ENCODE measurements at places on chromosomes 5 and 9. TPM values are rescaled to one million over a fixed set of nuclear protein-coding genes. Genes with fewer than 3 reads are reported as not detected.

The DRD1 gene
- not detected for total RNA-seq

GRCh38 chr9:130689937-130690700 lies 3.5 kb upstream of the EXOSC2 start:
- DNase-seq, result no peak

DNA sequence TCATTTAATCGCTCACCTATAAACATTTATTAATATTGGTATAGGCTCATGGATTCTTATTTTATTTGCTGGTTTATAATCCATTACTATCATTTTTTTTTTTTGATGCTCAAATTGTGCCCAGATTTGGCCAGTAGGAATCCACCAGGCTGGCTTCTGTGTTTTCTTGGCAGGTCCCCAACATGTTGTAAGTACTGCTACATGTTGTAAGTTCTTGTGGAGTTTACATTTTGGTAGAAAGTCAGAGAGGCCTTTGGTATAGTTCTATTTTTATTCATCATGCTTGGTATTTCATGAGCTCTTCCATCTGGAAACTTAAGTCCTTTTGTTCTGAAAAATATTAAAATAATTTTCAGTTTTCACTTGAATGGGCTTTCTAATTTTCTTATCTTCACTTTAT lies 47.1 kb downstream of the MAT2B start:
- DNase-seq, result no peak

DNA sequence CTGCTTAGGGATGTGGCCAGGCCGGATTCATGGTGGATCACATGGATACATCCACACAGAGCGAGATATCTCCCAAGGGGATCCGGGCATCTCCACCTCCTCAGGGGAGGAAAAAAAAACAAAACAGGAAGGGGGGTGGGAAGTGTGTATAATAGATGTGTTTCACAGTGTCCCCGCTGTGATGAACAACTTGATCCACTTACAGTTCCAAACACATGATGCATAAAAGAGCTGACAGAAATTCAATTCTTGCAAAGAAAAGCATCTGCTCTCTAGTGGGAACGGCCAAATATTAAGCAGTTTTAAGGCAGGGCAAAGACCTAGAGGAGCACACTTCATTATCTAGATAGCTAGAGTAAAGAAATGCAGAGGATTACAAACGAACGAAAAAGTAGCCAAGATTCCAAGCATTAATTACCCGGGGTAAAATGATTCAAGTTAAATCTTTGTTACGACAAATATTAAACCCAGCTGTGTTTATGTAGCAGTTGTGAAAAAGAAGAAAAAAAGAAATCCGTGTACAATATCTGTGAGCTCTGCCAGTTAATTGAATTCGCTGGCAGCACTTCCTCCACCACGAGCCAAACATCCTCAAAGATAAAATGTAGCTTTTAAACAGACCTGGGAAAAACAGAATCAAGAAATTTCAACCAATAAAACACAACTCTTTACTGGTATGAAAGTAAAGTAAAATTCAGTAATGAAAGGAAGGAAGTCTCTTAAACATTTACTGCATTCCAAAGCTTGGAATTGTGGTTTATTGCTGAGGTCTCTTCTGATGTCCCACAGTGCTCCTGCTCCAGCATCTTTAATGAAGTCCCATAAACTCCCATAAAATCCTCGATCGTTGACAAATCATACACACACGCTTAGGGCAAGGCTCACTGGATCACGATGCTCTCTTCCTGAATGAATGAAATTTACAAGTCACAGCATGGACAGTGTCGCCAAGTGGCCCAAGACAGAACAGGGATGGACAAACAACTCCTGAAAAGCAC lies 213.0 kb downstream of the CRB2 start:
- no peak for DNase-seq

The CDX1 gene
- not detected for total RNA-seq

All from activated CD4-positive, alpha-beta T cell treated with anti-CD3 and anti-CD28 coated beads, Interleukin-2, amount 10 ng/mL, durations not matched to agents 7 days and 5 days (primary cell).